NCI-H460 (cell line): ENCODE measurements at places on chromosomes 13 and 19. TPM values are rescaled to one million over a fixed set of nuclear protein-coding genes. Genes with fewer than 3 reads are reported as not detected.
A peak's percentile ranks its signal among the peaks of the same experiment; 100 is the strongest.

Gene LGALS4
- total RNA-seq, result not detected in 2 replicates

Gene ZNF780A
- total RNA-seq, result 11.2 and 18.3 TPM in 2 replicates

DNA sequence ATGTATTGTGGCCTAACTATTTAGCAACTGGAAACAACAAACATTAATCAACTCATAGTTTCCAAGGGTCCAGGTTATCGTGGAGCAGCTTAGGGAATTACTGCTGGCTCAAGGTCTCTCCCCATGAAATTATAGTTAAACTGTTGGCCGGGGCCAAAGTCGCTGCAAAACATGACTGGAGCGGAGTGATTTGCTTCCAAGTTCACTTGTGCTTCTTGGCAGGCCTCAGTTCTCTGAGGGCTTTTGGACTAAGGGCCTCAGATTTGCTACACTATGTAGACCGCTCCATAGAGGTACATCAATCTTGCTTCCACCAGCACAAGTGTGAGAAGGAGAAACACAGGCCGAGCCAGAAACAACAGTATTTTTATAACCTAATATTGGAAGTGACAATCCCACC, 9.4 kb upstream of the KBTBD7 start:
- no peak for DNase-seq

- no peak for DNase-seq
These were observed 12.2 kb upstream of the JSRP1 start for GRCh38 chr19:2268480-2268830.

DNA sequence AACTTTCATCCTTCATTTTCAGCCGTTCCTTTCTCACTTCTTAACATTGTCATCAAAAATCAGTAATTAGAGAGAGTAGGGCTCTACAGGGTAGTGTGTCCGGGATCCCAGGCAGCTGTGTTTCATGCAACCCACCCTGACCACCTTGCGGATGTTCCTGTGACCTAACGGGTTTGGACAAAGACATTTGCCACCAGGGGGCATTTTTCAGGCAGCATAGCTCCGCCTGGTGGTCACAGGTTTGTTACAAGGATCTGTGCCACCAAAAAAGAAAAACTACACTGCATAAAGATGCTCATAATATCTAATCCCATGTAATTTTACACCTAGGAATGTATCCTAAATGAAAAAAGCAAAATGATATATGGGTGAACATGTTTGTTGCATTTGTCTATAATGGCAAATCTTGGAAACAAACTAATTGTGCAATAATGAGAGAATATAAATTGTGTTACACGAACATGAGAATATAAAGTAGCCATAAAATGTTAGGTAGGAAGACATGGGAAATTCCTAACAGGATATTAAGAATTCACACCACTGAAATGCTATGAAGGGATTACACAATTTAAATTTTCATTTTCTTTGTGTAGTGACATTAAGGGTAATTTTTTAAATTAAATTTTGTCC, 123.0 kb downstream of the SLC7A1 start:
- DNase-seq, result peak; percentile 42

Gene CLDN10
- not detected in 2 replicates for total RNA-seq

Gene SLC25A41
- total RNA-seq, result not detected in 2 replicates

Gene ZSCAN22
- 2.4 and 2.5 TPM in 2 replicates for total RNA-seq

GRCh38 chr13:97141564-97142005, 80.5 kb upstream of the MBNL2 start:
- DNase-seq, result peak; percentile 80

- no peak for DNase-seq
These were observed 26.0 kb downstream of the OBI1 start for GRCh38 chr13:78632996-78633395.

DNA sequence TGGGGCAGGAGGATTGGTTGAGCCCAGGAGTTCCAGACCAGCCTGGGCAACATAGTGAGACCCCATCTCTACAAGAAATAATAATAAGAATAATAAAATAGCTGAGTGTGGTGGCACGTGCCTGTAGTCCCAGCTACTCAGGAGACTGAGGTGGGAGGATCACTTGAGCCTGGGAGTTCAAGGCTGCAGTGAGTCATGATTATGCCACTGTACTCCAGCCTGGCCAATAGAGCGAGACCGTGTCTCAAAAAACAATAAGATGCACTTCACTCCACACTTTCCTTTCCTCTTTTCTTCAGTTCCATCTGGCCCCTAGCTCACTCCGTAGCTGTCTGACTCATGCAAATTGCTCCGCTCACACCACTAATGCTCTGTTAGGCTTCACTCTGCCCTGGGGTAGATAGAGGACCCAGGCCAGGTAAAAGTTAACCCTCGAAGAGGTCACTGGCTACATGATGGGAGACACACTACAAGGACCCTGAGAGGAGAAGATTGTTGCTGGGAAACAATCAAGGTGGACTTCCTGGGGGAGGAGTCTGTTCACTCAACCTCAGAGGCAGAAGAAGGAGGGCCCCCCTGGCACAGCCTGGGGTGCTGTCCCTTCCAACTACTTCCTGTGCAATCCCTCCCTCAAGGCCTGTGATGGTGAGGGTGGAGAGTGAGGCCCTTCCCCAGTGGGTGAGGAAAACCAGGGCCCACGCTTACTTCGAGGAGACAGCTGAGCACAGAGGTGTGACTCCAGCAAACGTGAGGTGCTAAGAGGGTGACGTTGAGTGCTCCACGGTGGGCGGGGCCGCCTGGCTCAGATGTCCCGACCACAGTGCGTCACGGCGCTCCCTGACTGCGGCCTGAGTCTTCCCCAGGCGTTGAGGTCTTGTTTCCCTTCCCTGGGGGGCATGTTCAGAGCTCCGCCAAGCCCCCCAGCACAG, 8.8 kb upstream of the TNFSF9 start:
- DNase-seq, result no peak

- no peak for DNase-seq
These were observed 52.4 kb downstream of the TEX29 start for GRCh38 chr13:111372651-111373425.

- DNase-seq, result no peak
These were observed 1726.0 kb downstream of the EFNB2 start for GRCh38 chr13:104809483-104809882.

DNA sequence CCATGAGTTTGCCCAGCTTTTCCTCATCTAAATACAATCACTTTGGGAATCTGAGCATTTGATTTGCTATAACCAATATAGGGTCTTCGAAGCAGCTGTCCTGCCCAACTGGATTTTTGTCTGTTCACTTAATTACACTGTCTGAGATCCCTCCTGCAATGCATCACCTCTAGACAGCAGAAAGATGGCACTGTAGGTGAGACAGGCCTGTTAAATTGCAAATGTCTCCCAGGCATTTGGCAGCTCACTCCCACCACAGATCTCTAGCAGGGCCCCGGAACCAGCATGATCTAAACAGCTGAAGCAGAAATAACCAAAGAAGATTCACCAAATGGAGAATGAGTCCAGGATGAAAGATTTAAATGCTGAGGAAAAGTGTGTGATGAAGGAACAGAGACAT, 41.9 kb upstream of the SERPINE3 start:
- no peak for DNase-seq

Gene CYP4F2
- total RNA-seq, result not detected in 2 replicates

Gene ZNF285
- total RNA-seq, result 0.17 TPM in 1 of 2 replicates, not detected in the other

Gene PSG5
- not detected in 2 replicates for total RNA-seq

Gene WASF3
- total RNA-seq, result 5.6 and 5.8 TPM in 2 replicates
